ENCODE measurements at places on chromosomes 6 and 20. TPM values are rescaled to one million over a fixed set of nuclear protein-coding genes. Genes with fewer than 3 reads are reported as not detected.

The SLC12A5 gene
- not detected for total RNA-seq

The PHACTR3 gene
- total RNA-seq: 0.26 TPM

The TMEM151B gene
- total RNA-seq: not detected

The SPDEF gene
- 59.6 TPM for total RNA-seq

GRCh38 chr20:54606380-54606779 is 131.0 kb downstream of the DOK5 start:
- DNase-seq: no peak

GRCh38 chr6:85585741-85586140 is 7.9 kb downstream of the SNX14 start:
- DNase-seq: no peak

DNA sequence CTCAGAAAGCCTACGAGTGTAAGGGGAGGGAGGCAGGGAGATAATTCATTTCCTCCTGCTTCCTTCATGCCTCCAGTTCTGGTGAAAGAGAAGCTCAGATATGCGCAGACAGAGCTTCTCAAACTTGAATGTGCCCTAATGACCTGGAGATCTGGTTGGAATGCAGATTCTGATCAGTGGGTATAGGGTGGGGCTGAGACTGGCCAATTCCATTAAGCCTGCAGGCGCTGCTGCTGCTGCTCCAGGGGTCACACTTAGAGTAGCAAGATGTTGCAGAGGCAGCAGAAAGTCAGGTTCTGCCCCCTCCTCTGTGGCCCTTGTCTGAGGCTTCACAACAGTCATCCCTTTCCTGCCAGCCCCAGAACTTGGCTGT is 161.0 kb downstream of the DHX35 start:
- DNase-seq: no peak

DNA sequence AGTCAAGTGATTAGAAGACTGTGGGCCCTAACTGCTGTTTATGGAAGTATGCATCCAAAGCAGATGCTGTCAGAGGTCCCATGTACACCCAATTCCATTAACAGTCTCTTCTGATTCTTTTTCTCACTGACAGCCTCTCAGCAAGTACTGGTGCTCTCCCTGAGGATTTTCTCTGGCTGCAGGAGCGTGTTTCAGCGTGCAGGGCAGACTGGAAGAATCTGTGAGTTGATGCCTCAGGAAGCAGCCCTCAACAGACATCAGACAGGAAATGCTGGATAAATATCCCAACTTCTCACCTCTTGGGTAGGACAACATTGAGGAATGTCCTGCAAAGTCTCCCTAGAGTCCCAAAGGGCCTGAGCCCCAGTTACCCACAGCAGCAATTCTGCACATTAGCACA is 40.8 kb downstream of the ANKEF1 start:
- DNase-seq: no peak

- DNase-seq: no peak
Observed at GRCh38 chr6:108952776-108953486, 104.7 kb downstream of the ARMC2 start.

DNA sequence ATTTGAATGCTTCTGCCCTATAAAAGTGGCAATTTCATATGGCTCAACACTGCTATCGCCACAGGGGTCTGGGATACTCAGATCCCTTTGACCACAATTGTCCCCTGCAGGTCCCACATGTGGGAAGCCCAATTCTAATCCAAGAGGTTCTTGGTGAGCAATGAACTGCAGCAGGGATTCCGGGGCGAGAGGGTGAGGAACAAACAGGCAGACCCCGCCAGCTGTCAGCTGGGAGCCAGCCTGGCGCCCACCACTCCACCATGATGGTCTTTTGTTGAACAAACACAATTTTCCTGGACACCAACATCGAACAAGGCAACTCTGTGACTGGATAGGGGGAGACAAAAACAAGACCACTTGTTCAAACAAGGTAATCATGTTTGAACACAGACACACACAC is 80.5 kb downstream of the TMEM242 start:
- no peak for DNase-seq

GRCh38 chr6:92362404-92362803 is 1057.0 kb downstream of the EPHA7 start:
- DNase-seq: no peak

GRCh38 chr6:166925141-166925996 is 31.0 kb downstream of the RNASET2 start:
- DNase-seq: no peak

GRCh38 chr6:14981960-14982359 is 263.9 kb upstream of the JARID2 start:
- no peak for DNase-seq

GRCh38 chr6:25927178-25927577 is 3.3 kb downstream of the SLC17A2 start:
- no peak for DNase-seq
